ENCODE measurements at places on chromosomes 1 and 21.
A peak's percentile ranks its signal among the peaks of the same experiment; 100 is the strongest.

- DNase-seq = no peak
Observed at GRCh38 chr1:48294656-48295055, 72.1 kb downstream of the SLC5A9 start.

DNA sequence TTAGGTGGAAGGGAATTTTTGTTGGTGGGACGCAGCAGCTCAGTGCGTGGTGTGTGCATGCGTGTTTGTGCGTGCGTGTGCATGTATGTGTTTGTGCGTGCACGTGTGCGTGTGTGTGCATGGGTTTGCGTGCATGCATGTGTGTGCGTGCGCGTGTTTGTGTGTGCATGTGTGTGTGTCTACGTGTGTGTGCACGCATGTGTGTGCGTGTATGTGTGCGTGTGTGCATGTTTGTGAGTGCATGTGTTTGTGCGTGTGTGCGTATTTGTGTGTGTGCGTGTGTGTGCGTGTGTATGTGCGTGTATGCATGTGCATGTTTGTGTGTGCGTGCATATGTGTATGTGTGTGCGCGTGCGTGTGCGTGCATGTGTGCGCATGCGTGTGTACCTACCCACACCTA is 20.2 kb downstream of the ATP5PO start:
- no peak for DNase-seq

GRCh38 chr1:40423264-40423642 is 27.0 kb upstream of the ZFP69B start:
- no peak for DNase-seq

DNA sequence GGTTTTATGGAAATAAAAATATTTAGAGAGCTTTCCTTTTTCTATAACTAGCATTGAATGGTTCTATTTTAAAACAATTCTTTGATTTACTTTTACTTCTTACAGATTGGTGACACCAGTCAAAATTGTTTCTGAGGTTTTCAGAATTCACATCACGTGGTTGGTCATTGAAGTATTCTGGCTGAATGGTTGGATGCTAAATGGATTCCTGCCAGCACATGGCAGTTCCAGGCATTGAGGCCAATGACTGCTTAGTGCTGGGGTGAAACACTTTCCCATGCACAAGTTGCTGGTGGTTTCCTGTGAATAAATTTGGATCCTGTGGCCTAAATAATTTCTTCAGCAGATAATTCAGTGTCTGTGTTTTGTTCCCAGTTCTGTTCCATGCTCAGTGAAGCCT is 20.6 kb downstream of the NCAM2 start:
- DNase-seq = no peak

DNA sequence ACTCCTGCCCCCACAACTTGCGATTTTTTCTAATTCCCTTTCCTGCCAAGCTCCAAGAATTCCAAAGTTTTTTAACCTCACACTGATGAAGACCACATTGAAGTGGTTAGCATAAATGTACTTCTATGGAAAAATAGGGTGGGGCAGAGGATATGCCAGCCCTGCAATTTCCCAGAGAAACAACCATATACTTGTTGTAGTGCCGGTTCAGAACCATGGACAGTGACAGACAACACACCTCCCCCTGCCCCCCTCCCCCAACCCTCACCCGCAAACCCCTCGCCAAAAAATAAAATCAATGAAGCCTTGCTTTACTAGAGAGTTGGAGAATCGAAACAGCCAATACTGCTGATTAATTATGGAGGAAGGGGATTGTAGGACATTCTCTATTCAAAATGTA is 109.5 kb upstream of the GRIK3 start:
- DNase-seq = no peak

GRCh38 chr1:197948926-197949899 is 32.0 kb downstream of the LHX9 start:
- no peak for DNase-seq

DNA sequence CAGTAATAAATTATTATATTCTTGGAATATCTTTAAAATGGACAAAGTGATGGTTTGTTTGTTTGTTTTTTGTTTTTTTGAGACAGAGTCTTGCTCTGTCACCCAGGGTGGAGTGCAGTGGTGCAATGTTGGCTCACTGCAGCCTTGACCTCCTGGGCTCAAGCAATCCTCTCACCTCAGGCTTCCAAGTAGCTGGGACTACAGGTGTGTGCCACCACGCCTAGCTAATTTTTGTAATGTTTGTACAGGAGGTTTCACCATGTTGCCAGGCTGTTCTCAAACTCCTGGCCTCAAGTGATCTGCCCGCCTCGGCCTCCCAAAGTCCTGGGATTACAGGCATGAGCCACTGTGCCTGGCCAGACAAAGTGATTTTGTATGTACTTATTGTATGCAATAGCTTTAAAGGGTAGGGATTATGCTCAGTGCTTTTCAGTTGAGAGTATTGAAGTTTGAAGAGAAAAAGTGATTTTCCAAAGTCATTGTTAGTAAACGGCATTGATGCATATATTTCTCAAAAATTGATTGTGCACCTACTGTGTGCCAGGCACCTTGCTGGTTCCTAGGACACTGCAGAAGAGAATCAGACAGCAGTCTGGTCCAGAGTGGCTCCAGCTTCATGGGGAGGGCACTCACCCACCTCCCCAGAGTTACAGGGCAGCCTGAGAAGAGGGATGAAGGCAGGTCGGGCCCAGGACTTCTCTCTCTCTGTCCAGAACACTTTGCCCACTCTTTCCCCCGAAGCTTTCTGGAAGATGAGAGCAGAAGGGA is 34.2 kb upstream of the TTC22 start:
- no peak for DNase-seq

DNA sequence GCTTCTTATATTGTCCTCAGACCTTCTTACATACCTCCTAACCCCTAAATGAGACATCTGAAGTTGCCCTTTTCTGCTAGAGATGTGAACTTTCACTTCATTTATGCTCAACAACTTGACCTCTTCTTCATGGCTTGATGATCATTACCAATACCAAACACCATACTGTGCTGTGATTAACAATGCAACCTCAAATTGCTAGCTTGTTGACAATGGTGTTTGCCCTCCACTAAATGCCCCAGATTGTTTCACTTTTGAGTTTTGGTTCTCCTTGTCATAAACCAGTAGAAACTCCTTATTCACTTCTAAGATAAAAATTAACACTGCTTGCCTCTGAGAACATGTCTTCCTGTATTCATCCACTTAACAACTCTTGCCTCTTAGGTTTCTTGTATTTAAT is 5.6 kb downstream of the JAK1 start:
- no peak for DNase-seq

DNA sequence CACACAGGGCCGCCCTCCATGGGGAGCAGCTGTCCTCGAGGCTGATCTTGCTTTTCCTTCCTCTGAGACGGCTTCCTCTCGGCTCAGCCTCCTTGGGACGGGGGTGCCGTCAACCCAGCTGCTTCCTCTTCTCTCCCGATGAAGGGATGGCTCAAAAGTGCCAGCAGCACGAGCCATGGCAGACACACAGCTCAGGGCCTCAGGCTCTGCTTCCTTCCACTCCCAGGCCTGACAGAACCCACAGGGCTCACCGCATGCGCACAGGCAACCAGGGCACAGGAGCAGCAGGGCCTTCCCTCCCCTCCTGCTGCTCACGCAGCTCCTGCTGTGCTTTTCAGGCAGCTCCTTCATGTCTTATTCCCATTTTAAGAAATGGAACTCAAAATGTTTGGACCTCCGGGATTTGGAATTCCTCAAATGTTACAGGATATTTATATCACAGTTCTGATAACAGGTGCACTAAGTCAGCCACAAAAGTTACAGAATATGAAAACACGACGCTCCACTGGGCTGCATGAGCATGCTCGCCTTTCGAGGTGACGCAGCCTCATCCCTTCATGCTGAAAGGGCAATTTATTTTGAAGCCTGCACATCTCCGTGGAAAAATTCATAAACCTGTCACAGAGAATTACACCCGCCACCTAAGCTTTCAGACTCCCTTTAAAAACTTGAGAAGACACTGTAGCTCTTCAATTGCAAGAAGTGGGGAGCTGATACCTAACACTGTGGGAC is 84.4 kb downstream of the HSF2BP start:
- DNase-seq = no peak

- DNase-seq = peak; percentile 5
Observed at GRCh38 chr1:240188139-240188538, 96.5 kb downstream of the FMN2 start.

DNA sequence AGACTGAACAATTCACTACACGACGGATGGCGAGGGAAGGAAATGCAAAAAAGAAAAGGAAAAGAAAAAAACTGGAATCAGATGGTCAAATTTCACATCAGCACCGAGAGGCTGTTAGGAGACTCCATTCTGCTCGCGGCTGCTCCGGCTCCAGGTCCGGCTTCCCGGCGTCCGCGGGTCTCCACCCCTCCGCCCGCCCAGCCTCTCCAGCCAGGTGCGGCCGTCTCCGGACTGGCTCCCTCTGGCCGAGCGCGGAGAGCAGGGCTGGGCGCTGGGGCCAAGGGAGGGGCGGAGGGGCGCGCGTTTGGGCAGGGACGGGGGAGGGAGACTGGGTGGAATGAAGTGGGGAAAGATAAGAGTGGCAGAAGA is 332 bp downstream of the KCNJ6 start:
- peak; percentile 77 for DNase-seq

DNA sequence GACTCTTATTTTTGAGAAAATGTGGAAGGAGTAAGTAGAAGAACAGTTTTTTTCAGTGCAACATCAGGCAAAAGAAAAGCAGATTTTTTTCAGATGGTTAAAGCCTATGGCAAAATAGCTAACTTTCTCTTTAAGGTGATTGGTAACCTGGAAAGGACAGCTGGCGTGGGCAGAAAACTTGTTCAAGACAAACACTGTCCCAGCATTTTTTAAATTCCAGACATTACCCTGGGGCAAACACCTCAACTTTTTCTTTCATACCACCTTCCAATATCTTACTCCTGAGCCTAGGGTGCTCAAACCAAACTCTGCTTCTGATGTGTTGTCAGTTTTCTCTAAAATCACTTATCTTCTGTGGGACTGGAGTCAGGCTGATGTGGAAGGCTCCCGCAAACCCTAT is 2.7 kb upstream of the LEPR start:
- DNase-seq = no peak

- no peak for DNase-seq
Observed at GRCh38 chr1:67190410-67190809, 24.2 kb downstream of the IL23R start.

- peak; percentile 43 for DNase-seq
Observed at GRCh38 chr1:117089996-117090395, 29.9 kb downstream of the TTF2 start.

- DNase-seq = no peak
Observed at GRCh38 chr1:16625497-16626408, 12.4 kb upstream of the NBPF1 start.

DNA sequence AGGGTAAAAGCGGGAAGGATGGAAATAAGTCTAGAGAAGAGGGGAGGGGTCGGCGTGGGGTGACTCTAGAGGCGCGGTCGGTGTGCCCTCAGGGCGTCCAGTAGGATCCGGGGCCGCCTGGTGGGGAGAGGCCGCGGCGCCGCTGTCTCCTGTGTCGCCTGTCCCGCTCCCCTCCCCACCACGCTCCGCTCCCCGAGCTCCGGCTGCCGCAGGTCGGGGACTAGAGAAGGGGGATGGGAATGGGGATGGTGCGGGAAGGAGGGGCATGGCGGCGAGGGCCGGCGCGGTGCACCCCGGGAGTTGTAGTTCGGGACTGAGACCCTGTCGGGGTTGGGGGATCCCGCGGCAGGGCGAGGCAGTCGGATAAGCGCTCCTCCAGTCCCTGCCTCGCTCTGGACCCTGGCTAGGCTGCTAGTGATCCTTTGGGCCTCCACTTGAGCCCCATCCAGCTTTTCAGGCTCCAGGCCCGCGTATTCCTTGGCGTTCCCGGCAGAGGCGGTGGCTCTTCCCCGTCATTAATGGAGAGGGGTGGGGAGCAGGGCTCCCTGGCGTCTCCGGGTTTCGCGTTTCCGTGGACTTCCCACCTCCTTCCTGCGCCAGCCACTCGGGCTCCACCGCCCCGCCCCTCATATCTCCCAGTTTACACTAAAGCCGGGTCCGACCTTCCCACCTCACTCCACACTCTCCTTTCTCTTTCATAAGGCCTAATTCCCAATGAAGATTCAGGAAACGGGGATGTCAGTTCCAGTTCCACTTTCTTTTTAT is at the start of gene ENTREP3:
TSS of gene ENTREP3 (minus strand) at position 241 of the 765 bp plus-strand sequence. CDS start 606 bp downstream, outside the sequence.
- peak; percentile 84 for DNase-seq

DNA sequence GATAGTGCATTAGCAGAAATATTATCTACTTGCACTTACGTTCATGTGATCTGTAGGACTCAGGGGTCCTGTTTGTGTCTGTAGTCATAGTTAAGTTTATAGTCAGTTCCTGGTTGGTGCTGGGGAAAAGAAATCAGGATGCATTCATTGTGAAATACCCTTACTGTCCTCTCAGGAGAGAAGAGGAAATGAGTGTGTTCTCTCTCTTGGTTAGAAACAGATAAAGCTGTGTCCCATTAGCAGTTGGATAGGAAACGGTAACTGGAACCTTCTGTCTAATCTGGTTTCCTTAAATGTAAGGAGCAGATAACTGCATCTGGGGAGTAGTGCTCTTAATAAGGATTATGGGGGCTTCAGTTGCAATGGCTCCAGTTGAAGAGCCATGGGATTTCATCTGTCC is 8.9 kb downstream of the SDCCAG8 start:
- no peak for DNase-seq

All from NCI-H2171 treated with DMSO at 0.1 percent for 48 hours (cell line).